ENCODE measurements at places on chromosomes 12 and 14.

DNA sequence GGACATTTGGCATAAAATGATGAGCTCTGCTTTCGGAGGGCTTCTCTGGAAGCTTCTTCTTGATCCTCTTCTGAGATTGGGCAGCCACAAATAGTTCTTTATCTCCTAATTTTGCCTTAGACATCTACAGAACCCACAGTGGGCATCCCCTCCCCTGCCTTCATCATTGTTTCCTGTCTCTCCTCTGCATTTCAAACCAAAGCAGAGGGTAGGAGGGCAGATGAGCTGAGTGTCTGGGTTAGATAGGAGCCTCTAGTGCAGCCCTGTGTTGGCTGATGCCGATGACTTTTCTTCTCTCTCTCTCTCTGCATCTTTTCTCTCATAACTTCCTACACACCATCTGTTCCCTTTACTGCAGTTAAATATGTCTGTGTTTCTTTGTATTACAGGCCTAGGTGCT, 8.5 kb upstream of the IL26 start:
- no peak for DNase-seq

DNA sequence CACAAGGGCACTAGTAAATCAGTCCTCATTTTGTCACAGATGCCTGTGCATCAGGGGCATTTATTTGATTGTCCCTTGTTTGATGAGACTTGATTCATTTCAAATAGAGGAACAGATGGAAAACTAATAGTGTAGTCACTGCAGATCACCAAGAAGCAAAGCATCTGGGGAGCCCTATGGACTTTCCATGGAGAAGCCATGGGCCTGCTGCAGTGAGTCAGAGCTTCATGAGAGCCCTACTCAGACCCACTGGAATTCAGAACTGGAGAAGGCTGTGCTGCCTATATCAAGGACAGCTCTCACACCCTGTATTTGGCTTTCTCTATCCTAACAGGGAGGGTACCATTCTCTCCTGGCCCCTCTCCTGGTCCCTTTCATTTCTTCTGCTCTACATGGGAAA, 126.2 kb downstream of the GRIP1 start:
- no peak for DNase-seq

DNA sequence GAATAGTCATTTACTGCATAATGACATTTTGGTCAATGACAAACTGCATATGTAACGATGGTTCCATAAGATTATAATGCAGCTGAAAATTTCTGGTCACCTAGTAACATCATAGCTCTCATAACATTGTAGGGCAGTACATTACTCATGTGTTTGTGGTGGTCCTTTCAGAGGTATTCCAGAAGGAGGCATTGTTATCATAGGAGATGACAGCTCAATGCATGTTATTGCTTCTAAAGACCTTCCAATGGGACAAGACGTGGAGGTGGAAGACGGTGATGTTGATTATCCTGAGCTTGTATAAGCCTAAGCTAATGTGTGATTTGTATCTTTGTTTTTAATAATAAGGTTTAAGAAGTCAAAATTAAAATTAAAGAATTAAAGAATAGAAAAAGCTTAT, 43.8 kb upstream of the TSPAN11 start:
- no peak for DNase-seq

GRCh38 chr14:35576856-35577255, 42.9 kb downstream of the INSM2 start:
- no peak for DNase-seq
